ENCODE measurements at places on chromosomes 7 and 10.

GRCh38 chr10:130179640-130180039, 43.4 kb downstream of the GLRX3 start:
- DNase-seq = peak; percentile 88

DNA sequence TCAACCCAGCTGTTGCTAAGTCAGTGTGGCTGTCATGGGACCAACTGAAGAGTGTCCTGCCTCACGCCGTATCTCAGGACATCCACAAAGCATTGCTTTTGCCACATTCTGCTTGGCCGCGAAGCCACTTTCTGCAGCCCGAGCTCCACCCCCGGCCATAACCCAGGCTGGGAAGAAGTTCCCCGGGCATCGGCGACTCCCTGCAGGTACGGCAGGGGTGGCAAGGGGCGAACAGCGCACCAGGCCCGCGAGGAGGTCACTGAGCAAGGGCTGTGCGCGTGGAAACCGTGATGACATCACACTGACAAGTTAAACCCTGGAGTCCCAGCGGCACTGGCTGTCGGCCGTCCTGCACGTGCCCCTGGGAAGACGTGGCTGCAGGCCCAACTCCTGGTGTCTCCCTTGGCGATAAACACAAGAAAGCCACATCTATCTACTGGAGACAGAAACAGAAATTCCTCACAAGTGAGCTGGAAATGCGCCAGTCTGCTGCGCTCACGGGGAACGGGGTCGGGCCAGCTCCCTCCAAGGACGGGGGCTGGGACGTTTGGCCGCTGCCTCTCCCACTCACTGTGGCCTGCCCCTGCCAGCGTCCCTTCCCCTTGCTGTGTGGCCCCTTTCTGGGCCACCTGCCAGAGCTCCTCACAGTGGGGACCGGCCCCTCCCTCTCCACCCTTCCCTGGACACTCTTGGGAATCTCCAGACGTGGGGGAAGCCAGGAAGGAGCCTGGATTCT, 326.3 kb downstream of the DNAJB6 start:
- peak; percentile 62 for DNase-seq

DNA sequence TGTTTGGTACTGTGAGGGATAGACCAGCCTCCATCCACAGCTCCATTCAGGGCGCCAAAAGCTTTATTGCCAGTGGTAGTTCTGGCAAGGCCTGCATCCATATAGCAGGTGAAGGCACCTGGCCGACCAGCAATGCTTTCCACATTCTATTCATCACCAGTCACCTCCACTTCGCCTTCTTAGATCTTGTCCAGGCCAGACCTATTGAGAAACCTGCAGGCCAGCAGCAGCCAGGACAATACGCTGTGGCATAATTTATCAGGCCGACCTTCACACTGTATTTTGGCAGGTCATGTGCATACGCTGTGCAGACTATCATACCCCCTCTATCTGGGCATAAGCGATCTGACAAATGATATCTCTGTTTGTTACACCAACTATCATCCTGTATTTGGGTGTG, 15.2 kb upstream of the KNDC1 start:
- DNase-seq = no peak

GRCh38 chr7:139583826-139584553, 60.5 kb downstream of the CLEC2L start:
- no peak for DNase-seq

DNA sequence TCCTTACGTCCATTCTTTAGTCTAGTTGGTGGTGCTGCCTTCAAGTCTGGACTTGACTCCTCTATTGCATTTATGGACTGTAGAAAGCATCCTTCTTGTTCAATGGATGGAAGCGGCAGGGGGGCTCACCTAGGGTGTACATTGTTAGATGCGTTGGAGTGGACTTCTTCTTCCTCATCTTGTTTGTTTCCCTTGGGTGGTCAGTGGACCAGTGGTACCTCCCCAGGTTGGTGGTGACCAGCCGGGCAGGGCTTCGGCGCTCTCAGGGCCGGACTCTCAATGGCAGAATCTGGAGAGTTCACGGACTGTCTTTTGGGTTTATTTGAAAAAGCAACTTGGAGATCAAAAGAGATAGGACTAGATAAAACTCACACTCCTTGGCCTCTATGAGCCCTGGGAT, 6.2 kb upstream of the BTBD16 start:
- no peak for DNase-seq

GRCh38 chr10:9449530-9449929, 1395.0 kb downstream of the GATA3 start:
- DNase-seq = peak; percentile 3

DNA sequence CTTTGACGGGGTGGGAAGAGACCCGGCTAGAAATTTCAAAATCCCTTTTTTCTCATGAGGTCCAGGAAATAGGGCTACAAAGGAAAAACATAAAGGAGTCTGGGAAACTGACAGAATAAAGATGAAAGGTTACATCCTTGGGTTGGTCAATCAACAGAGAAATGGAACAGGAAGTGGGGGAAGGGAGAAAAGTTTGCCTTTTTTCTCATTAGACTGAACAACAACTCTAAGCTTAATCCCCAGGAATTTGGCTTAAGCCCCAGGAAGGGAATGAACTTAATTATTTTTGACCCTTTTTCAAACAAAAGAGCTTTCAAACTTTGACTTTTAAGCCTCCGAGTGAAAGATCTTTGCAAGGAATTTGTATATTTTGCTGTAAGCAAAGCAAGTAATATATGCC, 32.7 kb downstream of the LGI1 start:
- DNase-seq = no peak

DNA sequence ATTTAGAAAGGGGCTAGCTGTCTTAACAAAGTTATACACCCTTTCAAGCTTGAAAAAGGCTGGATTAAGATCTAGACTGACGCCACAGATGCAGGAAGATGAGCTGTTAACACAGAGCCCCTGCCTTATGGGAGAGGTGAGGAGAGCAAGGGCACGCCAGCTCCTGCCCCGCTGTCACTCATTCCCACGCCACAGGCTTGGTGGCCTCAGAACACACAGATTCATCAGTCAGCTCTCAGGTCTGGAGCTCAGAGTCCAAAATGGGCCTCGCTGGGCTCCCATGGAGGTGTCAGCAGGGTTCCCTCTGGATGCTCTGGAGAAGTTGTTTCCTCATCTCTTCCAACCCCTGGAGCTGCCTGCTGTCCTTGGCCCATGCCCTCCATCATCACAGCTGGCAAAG, 554.2 kb downstream of the TCERG1L start:
- no peak for DNase-seq

- DNase-seq = no peak
Observed at GRCh38 chr7:39622609-39623008, 763 bp upstream of the RALA start.

DNA sequence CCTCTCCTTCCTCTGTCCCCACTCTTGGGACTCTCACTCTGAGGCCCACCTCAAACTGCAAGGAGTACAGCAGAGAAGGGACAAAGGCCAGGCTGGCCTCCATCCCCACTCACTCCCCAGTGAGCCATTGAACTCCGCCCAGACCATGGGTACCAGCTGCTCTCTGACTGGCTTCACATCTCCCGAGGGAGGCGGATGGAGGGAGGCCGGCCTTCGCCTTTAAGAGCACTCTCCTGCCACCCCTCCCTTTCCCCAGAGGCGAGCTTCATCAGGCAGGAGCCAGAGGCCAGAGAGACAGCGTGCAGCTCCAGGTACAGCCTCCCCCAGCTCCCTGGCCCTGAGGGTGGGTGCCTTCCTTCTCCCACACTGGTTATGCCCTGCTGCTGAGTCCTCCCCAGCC, 1.8 kb upstream of the LDB3 start:
- peak; percentile 79 for DNase-seq

- no peak for DNase-seq
Observed at GRCh38 chr10:33441561-33441960, 107.1 kb upstream of the NRP1 start.

- DNase-seq = no peak
Observed at GRCh38 chr10:46556515-46557318, at the start of gene GPRIN2. GPRIN2 (minus strand) TSS chr10:46556658; CDS start chr10:46550736, 5,922 bp downstream.

DNA sequence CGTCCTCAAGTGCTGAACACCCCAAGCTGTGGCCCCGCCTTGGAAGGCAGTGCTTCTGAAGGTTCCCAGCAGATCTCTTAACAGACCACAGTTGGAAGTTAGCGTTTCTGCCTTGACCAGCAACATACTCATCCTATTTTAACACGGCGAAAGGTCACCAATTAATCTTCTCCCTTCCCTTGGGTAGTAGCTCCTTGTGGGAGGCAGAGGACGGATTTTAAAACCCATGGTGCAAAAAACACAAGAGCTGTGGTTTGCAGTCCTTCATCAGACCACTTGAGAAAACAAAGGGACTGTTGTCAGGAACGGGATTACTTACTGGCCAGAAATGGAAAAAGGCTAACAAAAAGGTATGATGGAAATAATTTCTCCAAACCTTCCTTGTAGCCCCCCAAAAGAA, 87.3 kb downstream of the BEND7 start:
- DNase-seq = no peak

GRCh38 chr10:48289501-48290238, 15.2 kb upstream of the FRMPD2 start:
- DNase-seq = peak; percentile 72

GRCh38 chr7:124084024-124084423, 51.2 kb upstream of the TMEM229A start:
- no peak for DNase-seq

GRCh38 chr7:43591558-43592180, 8.8 kb downstream of the STK17A start:
- DNase-seq = no peak

- peak; percentile 32 for DNase-seq
Observed at GRCh38 chr7:23685731-23686130, 5.7 kb downstream of the FAM221A start.

DNA sequence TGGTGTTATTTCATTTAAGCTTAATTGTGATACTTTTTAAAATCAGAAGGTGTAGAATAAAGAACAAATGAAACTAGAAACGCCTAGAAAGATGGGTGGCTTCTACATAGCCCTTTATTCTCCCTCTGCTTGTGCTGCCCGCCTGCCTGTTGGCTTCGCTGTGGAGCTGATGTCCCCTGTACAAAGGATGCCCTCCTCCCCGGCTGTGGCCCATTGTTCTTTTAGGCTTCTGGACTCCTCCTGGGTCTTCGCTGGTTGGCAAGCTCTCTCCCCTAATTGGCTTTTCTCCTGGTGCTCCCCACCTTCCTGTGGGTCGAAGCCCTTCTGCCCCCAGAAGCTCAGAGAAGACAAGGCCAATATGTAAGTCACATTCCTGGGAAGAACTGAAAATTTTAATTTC, 98.2 kb downstream of the FANK1 start:
- DNase-seq = no peak

GRCh38 chr7:22052674-22053365, 107.1 kb upstream of the CDCA7L start:
- DNase-seq = no peak

DNA sequence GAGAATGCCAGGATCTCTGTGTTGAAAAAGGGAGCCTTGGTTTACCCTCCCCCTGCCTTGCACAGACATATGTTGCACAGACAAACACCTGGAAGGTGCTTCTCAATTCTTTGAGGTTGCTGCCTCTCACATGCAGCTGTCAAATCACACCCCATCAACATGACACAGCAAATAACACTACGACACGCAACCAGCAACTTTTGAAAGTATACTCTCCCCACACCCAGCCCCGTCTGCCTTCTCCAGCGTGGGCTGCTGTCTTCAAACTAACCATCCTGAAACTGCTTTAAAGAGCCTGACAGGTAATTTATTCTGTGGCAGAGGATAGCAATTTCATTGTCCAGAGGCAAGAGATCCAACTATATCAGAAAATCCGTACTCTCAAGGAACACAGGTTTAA, 136.1 kb downstream of the PLXNA4 start:
- DNase-seq = no peak

DNA sequence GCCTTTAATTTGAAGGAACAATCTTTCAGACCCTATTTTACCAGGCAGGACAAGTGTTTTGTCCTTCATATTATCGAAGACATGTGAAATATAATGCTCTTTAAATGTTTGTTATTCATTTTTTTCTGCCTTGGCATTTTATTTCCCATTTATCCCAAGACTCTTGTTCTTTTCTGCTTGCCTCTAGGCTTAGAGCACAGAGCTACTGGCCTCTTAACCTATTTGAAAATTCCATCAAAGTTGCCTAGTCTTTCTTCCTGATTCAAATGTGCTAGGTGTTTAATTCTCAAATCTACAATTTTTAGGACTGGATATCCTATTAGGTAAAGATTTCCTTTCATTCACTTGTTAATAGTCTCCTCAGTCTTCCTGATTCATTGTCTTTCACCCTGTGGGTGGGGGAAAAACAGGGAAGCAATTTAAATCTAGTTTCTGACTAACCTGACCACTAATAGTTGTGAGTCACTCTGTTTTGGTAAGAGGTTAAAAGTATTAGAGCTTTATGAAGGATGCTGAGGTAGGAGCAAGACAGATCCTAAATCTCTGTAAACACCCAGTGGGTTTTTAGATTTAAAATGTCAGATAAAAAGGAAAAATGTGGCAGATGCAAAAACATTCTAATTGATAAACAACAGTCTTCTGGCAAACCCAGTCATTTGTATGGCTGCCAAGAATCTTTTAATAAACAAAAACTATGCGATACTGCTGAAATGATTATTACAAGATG, 1.5 kb downstream of the LIPK start:
- no peak for DNase-seq

DNA sequence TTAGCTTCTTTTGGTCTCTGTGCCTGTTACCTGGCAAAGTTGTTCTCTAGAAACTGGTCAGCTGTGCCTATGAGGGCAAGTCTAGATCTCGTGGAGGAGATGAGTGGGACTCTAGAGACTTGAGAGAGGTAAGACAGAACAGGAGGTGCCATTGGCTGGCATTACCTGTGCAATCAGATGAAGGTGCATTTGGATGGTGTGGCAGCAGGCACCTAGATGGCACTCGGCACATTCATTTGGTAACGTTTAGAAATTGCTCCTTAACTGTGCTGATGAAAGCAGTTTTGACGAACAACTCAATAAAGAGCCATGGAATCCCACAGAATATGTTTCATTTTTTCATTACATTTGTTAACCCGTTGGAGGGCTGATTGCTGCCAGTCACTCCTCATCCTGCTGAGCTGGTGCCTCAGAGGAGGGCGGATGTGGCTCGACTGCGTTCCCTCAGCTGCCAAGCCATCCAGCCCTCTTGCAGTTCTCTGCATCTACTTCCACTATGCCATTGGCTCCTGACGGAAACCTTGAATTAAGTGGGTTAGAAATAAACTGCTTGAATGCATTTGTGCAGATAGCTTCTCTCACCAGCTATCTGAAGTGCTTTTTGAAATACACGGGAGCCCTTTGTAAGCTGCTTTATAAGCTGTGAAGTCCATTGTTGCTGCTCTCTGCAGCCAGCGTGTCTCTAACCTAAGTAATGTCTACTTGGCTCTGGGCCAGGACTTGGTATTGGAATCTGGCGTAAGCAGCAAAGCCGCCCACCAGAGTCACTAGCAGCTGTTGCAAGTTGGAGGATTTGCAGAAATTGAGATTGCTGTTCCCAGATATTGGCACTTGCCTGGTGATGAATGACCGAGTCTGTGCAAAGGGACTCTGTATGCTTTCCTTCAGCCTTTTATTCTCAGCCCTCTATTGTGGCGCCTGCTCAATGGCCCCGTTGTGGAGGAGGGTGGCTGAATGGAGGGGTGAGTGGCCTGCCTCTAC, 87.4 kb downstream of the LRRC4 start:
- DNase-seq = peak; percentile 98

GRCh38 chr7:81361769-81362312, 408.0 kb downstream of the HGF start:
- DNase-seq = no peak

All from tongue (tissue), 3 donors.